ENCODE measurements at places on chromosomes 12 and 14.

GRCh38 chr14:63899953-63900352 is 47.1 kb downstream of the SYNE2 start:
- no peak for DNase-seq
- no peaks in the 10 kb centered on the region for H3K27me3 ChIP-seq
- H3K36me3 ChIP-seq: peaks cover 4% of the 10 kb centered on the region
- H3K4me3 ChIP-seq: no peak overlapping the region
- no peak overlapping the region for H3K27ac ChIP-seq

- DNase-seq: no peak
- H3K27me3 ChIP-seq: peaks cover 22% of the 10 kb centered on the region
- no peak overlapping the region for H3K4me3 ChIP-seq
- no peaks in the 10 kb centered on the region for H3K36me3 ChIP-seq
- no peak overlapping the region for H3K27ac ChIP-seq
These were observed 377.5 kb downstream of the EGLN3 start for GRCh38 chr14:33573301-33573880.

DNA sequence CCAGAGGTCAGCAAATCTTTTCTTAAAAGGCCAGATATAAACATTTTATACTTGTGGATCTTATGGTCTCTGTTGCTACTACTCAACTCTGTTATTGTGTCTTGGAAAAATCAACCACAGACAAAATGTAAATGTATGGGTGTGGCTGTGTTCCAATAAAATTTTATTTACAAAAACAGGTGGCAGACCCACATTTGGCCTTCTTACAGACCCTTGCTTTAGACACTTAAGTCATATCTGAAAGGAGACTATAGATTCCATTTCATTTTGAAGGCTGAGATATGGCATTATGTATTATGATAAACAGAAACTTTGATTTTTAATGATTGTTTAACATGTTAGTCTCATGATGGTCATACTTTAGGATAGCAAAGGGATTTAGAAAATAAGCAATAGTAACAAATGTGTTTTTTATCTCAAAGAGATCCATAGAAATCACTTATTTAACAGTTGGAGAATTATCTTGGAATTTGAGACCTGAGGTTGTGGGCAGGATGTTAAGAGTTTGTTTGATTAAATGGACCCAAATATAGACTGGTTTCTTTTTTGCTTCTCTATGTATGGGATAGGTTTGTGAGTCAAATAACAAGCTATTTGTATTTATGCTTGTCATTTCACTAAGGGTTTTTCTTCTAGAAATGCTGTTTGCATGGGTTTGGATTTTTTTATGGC is 51.2 kb downstream of the PPFIBP1 start:
- no peak overlapping the region for H3K27ac ChIP-seq
- no peak overlapping the region for H3K4me3 ChIP-seq
- H3K4me1 ChIP-seq: no peaks in the 10 kb centered on the region
- H3K36me3 ChIP-seq: no peaks in the 10 kb centered on the region
- H3K27me3 ChIP-seq: no peaks in the 10 kb centered on the region
- DNase-seq: no peak

GRCh38 chr12:112413855-112414625 is 4.6 kb upstream of the RPL6 start:
- H3K27me3 ChIP-seq: no peaks in the 10 kb centered on the region
- H3K4me1 ChIP-seq: peaks cover 27% of the 10 kb centered on the region
- H3K27ac ChIP-seq: no peak overlapping the region
- no peak overlapping the region for H3K4me3 ChIP-seq
- no peak for DNase-seq
- peaks cover 2% of the 10 kb centered on the region for H3K36me3 ChIP-seq

- no peak for DNase-seq
- H3K36me3 ChIP-seq: no peaks in the 10 kb centered on the region
- H3K4me1 ChIP-seq: peaks cover 13% of the 10 kb centered on the region
- no peak overlapping the region for H3K27ac ChIP-seq
- no peak overlapping the region for H3K4me3 ChIP-seq
- peaks cover 69% of the 10 kb centered on the region for H3K27me3 ChIP-seq
These were observed 1.9 kb downstream of the ABHD4 start for GRCh38 chr14:22600027-22600426.

DNA sequence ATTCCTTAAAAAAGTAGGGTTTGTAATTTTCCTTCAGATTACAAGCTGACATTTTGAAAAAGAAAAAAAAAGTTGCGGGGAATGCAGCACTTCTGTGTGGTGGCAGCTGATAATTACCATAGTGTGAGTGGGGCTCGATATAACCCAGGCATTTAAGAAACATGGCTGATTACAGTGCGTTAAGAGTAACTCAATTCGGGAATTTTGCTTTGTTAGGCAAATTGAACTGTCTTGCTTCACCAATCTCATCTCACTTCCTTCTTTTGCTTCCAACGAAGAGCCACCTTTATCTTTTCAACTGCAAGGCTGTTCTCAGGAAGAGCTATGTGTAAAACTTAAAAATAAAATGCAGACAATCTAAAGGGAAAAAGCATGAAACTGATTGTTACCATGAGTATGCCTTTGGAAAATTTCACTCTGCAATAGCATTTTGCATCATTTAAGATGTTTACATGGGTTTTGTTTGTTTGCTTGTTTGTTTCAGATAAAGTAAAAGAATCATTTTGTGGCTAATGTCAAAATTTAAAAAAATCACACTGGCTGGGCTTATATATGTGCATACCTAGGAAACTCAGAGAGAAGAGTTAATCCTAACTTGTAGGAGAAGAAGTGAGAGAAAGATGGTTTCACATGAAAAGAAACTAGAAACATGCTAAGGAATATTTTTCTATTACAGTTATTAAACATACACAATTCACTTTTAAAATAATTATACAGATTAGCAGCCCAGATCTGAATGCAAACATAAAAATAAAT is 295.9 kb upstream of the ATP2B1 start:
- no peak overlapping the region for H3K27ac ChIP-seq
- H3K27me3 ChIP-seq: no peaks in the 10 kb centered on the region
- H3K36me3 ChIP-seq: no peaks in the 10 kb centered on the region
- H3K4me3 ChIP-seq: no peak overlapping the region
- H3K4me1 ChIP-seq: no peaks in the 10 kb centered on the region
